ENCODE measurements at places on chromosomes 7 and 10.

DNA sequence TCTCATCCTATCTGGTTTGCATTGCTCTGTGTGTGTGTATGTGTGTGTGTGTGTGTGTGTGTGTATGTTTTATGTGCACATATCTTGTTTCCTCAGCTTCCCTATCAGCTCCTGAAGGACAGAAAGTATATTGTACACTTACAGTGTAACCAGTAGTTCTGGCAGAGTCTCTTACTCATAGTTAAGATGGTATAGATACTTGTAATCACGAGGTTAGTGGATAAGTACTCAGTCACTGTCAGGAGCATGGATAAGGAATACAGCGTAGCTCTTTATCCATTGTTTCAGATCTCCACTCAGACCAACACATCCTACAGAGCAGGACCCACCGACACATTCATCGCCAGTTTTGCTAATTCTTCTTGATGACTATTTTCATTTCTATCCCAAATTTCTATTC is 275.0 kb downstream of the TSPAN12 start:
- DNase-seq: no peak

DNA sequence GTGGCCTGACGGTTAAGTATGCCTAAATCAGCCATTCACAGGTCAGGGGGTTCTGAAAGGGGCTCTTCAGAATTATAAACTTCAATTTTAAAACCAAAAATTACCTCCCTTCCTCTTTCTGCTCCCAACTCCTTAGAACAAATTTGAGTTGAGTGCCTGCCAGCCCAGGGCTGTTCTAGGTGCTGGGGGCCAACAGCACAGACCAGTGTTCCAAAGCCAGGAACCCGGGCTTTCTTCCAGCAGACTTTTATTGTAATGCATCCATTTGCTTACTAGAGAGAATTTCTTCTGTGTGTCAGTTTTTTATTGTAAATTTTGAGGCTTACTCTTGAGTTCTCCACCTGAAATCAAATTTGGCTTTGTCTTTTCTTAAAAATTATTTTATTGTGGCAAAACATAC is 238.5 kb downstream of the CACNB2 start:
- DNase-seq: no peak

GRCh38 chr7:114979388-114979787 is 57.5 kb downstream of the MDFIC start:
- DNase-seq: no peak

DNA sequence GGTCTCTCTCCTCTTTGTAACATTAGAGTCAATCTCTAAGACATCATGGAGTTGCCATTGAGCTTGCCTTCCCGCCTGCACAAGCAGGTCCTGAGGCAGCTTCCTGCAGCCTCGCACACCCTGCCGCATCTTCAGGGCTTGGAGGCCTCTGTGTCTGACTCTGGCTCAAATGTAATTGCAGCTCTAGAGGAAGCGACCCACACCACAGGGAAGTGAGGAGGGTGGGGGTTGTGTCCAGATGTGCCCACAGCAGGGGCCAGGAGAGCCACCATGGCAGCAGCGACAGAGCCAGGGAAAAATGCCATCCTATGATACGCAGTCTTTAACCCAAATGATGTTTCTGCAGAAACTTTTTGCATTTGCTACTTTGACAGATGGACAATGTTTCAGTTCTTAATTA is 216.0 kb upstream of the ZNF32 start:
- peak; percentile 46 for DNase-seq

DNA sequence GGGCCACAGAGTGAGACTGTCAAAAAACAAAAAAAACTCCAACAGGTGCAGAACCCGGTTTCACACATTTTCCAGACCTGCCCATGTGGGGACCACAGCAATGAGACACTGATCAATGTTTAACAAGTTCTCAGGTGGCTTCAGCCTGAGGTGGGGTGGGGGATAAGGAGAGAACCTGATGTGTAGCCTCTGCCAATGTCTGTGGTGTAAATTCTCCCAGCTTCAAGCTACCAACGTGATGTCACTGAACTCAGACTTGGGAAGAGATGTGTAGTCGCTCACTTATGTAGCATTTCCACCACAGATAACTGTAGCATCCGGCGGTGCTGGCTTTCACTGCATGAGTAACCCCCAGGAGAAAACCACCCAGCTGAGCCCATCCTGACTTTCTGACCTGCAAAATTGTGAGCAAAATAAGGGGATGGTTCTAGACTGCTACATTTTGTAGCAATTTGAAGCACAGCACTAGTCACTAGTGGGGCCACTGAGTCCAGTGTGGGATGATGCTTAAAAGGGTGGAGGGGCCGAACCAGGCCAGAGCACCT is 13.8 kb upstream of the TNRC18 start:
- DNase-seq: no peak

DNA sequence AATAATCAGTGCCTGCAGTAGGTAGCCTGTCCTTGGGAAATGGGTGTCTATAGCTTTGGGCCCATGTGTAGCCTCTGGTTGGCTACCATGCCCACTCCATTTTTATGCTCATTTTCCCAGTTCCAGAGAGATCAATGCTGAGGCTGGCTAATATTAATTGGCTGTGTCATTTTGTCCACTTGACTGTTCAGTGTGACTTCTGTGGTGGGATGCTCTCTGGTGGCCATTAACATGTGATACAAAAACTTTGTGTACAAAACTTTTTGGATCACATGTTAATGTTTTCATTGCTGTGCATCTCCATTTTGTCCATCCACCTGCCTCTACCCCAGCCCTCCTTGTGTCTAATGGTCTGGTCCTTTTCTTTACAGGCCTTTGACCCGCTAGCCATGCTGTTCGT is 22.7 kb downstream of the VIM start:
- no peak for DNase-seq

DNA sequence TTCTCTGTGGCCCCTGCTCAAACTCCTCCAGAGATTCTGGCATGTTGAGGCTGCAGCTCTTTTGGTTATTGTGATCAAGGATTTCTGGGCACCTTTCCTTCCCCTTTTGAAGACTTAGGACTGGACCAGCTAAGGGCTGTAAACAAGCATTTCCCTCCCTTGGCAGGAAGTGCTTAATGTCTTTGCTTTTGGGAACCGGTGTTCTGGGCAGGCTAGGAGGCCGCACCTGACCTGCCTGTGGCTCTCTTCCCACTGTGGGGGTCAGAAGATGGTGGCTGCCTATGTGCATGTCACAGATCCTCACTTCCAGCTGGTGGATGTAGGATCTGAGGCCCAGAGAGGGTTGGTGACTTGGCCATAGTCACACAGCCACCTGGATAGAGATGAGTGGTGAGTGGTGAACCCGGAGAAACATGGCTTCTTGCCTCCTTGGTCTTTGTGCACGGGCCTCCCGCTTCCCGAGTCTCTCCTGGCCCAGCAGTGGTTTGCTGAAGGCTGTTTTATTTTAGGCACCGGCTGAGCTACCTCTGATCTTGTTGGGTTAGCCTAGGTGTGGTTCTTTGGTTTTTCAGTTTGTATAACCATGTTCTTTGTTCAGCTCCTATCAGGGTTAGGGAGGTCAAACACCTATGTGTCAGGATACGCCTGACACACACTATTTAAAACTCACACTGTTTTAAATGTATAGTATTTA is 82.0 kb downstream of the GRK5 start:
- DNase-seq: no peak

- no peak for DNase-seq
These were observed 30.5 kb downstream of the TACC2 start for GRCh38 chr10:122019414-122019975.

GRCh38 chr10:100482181-100482833 is 19.5 kb downstream of the WNT8B start:
- DNase-seq: no peak

GRCh38 chr7:141193066-141193465 is 119.2 kb downstream of the TMEM178B start:
- DNase-seq: no peak

- DNase-seq: no peak
These were observed 14.4 kb upstream of the RBM20 start for GRCh38 chr10:110629680-110630191.

DNA sequence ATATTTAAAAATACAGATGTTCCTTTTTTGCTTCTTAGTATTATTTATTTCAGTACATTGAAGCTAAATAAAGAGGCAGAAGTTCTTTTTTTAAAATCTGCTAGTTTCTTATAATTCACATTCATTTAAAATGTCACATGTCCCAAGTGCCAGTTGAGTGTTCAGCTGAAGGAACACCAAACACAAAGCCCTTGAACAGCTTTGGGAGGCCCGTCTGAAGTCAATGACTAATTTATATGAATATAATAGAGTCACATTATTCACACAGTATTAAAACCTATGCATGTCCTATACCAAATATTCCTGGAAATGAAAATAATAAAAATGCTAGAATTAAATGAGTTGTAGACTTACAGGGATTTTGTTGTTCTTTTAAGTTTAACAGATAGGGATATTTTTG is 70.3 kb downstream of the GNAI1 start:
- no peak for DNase-seq

DNA sequence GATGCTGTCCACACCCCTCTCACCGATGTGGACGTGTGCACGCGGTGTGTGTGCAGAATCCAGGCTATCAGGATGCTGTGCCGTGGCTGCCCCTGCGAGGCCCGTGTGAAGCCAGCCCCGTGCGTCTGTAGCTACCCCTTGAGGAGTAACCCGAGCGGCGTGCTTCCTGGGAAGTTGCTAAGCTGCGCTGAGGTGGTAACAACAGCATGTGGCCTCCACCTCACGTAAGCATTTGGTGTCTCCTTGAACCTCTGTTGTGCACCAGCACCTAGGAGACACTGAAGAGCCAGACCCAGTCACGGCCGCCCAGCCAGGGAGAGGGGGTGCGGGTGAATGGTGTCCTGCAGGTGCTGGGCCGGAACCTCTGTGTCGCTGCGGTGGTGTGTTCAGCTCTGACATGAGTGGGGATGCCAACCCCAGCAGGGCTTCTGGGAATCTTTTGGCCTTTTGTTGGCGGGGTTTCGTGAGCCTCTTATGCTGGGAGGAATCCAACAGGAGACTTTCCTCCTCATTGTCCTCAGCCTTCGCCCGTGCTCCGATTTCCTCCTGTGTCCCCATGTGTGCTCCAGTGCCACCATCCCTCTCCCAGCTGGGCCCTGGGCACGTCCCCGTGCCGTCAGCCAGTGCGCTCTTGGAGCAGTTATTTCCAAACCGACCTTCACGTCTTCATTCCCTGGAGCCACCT is 60.4 kb downstream of the DNAJB6 start:
- DNase-seq: no peak

Measured in vagina (tissue), 2 donors.